Ovary (tissue), 10 donors: ENCODE measurements at places on chromosomes 2 and 18.

DNA sequence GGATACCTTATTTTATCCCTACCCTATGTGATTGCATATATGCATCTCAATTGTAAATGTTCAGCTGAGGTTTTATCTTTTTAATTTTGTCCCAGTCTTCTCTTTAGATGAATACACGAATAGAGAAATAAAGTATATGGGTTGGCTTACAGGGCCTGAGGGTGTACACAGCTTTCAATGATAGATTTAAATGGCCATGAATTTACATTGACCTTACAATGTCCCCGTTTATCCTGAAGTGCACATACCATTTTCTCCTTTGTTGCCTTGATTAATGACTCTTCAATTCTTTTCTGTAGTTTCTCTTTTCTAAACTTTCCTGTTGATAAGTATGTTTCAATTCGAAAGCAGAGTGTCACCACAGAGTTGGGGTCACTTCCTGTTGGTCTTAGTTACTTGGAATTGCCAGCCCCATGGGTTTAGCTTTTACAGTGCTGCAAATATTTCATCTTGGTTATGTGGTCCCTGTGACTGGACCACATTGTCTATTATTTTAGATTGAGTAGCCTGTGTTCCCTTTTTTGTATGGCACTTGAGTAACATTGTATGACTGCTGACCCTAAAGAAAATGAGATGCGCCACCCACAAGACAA is 1616.3 kb upstream of the ACVR2A start:
- H3K27me3 ChIP-seq: no peaks in the 10 kb centered on the region
- no peaks in the 10 kb centered on the region for H3K36me3 ChIP-seq
- DNase-seq: no peak
- H3K4me1 ChIP-seq: peaks cover 2% of the 10 kb centered on the region

GRCh38 chr18:36812678-36813077 is 16.1 kb downstream of the TPGS2 start:
- H3K36me3 ChIP-seq: no peaks in the 10 kb centered on the region
- no peak overlapping the region for H3K4me3 ChIP-seq
- H3K4me1 ChIP-seq: peaks cover 7% of the 10 kb centered on the region
- H3K27me3 ChIP-seq: no peaks in the 10 kb centered on the region
- H3K27ac ChIP-seq: peak overlapping the region; percentile 9

DNA sequence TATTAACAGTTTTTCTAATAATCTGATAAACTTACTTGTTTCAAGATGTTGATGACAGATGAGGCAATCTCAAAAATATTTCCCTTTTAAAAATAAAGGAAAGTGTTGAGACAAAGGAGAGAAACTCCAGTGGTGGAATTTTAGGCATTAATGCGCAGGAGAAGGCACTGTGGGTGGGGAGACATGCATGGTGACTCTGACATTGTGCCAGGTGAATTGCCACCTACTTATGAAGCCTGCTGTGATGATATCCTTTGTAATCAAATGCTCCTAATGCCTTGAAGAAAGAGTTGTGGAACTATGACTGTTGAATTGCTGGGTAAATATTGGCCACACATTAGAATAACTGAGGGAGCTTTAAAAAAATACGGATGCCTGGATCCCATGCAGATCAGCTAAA is 101.4 kb downstream of the PLA2R1 start:
- H3K4me1 ChIP-seq: no peaks in the 10 kb centered on the region
- H3K27ac ChIP-seq: no peak overlapping the region
- DNase-seq: no peak
- H3K36me3 ChIP-seq: no peaks in the 10 kb centered on the region
- H3K27me3 ChIP-seq: no peaks in the 10 kb centered on the region
- H3K4me3 ChIP-seq: no peak overlapping the region

DNA sequence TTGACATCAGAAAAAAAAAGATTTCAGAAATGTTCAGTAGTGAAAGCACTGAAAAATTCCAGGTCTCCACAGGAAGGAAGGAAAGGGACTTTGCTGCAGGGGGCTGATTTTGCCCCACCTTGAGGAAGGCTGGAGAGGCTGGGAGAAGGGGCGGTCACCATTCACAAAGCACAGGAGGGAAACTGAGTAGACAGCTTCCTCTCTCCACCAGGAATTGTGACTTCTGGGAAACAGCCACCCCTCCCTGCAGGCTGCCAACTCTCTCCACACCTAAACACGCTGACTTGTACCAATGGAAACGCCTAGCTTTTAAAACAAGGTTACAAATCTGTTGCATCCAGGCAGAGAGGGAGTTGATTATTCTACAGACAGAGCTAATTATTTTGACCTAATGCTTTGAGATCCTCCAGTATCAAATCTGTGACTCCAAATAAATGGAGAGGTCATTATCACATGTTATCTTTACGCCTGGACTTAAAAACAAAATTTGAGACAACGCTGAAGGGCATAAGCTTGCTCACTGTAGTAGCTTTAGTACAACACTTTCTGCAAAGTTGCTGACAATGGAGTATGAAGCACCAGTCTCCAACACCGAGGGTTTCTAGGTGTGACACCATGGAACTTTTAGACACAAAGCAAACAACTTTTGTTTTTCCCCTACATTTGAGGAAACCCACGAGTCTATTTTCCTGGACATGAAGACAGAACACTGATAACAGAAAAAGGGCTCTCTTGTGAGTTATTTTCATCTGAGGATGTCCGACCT is 42.7 kb downstream of the EPHA4 start:
- H3K27me3 ChIP-seq: no peaks in the 10 kb centered on the region
- no peak overlapping the region for H3K27ac ChIP-seq
- H3K4me3 ChIP-seq: no peak overlapping the region
- H3K4me1 ChIP-seq: peaks cover 13% of the 10 kb centered on the region
- DNase-seq: no peak

DNA sequence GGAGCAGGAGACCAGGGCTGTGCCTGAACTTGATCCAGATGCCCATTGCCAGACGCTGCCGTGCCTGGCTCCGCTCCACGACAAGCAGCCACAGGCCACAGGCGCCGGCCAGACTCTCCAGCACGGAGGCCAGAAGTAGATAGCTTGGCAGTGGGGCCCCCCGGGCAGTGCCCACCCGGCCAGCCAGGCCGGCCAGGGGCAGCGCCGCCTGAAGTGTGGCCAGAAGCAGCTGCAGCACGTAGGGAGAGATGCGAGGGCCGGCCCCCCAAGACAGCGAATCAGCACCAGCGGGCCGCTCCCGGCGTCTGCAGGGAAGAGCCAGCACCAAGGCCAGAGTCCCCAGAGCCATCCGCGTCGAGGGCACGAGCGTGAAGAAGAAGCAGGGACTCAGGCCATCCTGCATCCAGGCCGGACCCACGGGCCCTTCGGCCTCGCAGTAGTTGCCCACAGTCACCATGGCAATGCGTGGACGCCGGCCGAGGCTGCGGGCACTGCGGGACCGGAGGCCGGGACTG is 484 bp downstream of the ABCB6 start:
- DNase-seq: peak; percentile 78
- peak overlapping the region; percentile 53 for H3K4me3 ChIP-seq
- H3K4me1 ChIP-seq: peaks cover 2% of the 10 kb centered on the region
- no peaks in the 10 kb centered on the region for H3K36me3 ChIP-seq

DNA sequence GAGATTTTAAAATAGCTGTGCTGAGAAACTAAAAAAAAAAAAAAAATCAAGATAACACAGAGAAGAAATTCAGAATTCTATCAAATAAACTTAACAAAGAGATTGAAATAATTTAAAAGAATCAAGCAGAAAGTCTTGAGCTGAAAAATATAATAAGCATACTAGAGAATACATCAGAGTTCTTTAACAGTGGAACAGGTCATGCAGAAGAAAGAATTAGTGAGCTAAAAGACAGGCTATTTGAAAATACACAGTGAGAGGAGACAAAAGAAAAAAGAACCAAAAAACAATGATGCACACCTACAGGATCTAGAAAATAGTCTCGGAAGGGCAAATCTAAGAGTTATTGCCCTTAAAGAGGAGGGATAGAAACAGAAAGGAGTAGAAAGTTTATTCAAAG is 548.1 kb downstream of the ADCYAP1 start:
- no peaks in the 10 kb centered on the region for H3K4me1 ChIP-seq
- no peak overlapping the region for H3K4me3 ChIP-seq
- H3K27me3 ChIP-seq: no peaks in the 10 kb centered on the region
- no peaks in the 10 kb centered on the region for H3K36me3 ChIP-seq
- H3K27ac ChIP-seq: no peak overlapping the region
- no peak for DNase-seq

GRCh38 chr2:165239230-165239629 is at the start of gene SCN2A:
SCN2A (plus strand) TSS chr2:165239414; CDS start chr2:165295824, 56,410 bp downstream.
- no peak within 1 kb of the TSS for H3K27ac ChIP-seq
- H3K27me3 ChIP-seq: no peaks in the 10 kb centered on the region
- DNase-seq: no peak
- H3K36me3 ChIP-seq: no peaks in the 10 kb centered on the region
- H3K4me1 ChIP-seq: no peaks in the 10 kb centered on the region

DNA sequence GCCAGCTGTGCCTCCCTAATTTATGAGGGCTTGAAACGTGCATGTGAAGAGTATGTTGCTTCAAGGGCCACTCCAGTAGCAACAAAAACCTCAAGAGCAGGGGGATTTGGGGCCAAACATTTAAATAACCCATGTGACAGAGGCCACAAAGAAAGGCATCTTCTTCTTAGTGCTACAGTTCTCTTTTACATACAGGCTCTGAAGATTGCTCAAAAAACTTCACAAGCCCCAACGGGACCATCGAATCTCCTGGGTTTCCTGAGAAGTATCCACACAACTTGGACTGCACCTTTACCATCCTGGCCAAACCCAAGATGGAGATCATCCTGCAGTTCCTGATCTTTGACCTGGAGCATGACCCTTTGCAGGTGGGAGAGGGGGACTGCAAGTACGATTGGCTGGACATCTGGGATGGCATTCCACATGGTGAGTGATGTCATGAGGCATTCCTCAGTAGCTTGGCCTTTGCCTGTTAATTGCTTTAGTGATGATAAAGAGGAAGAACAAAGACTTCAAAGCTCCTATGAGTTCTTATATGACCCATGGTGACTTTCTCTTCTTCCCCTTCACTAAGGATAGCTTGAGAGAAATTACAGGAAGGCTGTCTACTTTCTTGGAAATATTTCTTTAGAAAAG is 40.1 kb downstream of the NRP2 start:
- no peaks in the 10 kb centered on the region for H3K36me3 ChIP-seq
- no peaks in the 10 kb centered on the region for H3K27me3 ChIP-seq
- no peak overlapping the region for H3K4me3 ChIP-seq
- no peak overlapping the region for H3K27ac ChIP-seq
- peaks cover 7% of the 10 kb centered on the region for H3K4me1 ChIP-seq

DNA sequence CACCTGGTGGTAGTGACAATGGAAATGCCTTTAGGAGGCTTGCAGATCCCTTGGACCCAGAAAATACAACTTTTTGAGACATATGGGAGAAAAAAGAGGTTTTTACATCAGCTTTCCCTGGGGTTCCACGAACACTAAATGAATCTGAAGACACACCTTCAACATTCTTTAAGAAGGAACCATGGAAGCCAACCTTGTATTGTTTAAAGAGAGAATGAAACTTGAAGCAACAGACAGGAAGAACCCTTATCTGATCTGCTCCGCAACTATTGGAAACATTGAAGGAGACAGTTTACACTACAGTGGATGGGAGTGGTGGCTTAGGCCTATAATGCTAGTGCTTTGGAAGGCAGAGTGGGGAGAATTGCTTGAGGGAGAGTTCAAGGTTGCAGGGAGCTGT is 190.4 kb downstream of the LAMA1 start:
- no peaks in the 10 kb centered on the region for H3K27me3 ChIP-seq

DNA sequence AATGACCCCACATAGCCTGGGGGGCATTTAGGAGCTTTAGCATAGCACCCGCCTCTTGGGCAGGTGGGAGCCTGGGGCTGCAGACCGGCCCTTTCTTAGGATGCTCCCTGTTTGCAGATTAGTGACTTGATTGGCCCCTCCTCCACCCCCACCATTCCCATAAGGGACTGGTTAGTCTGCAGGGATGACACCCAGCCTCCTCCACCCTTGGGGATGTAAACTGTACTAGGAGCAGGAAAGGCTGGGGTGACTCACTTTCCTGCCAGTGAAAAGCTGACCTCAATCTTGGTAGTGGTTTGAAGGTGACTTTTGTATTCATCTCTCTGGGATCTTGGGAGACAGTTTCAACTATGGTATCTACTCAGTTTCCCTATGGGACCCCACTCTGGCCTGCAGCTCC is 24.2 kb downstream of the CTIF start:
- no peak overlapping the region for H3K4me3 ChIP-seq
- no peak for DNase-seq
- H3K27ac ChIP-seq: no peak overlapping the region
- peaks cover 9% of the 10 kb centered on the region for H3K4me1 ChIP-seq
- no peaks in the 10 kb centered on the region for H3K36me3 ChIP-seq
- H3K27me3 ChIP-seq: no peaks in the 10 kb centered on the region

DNA sequence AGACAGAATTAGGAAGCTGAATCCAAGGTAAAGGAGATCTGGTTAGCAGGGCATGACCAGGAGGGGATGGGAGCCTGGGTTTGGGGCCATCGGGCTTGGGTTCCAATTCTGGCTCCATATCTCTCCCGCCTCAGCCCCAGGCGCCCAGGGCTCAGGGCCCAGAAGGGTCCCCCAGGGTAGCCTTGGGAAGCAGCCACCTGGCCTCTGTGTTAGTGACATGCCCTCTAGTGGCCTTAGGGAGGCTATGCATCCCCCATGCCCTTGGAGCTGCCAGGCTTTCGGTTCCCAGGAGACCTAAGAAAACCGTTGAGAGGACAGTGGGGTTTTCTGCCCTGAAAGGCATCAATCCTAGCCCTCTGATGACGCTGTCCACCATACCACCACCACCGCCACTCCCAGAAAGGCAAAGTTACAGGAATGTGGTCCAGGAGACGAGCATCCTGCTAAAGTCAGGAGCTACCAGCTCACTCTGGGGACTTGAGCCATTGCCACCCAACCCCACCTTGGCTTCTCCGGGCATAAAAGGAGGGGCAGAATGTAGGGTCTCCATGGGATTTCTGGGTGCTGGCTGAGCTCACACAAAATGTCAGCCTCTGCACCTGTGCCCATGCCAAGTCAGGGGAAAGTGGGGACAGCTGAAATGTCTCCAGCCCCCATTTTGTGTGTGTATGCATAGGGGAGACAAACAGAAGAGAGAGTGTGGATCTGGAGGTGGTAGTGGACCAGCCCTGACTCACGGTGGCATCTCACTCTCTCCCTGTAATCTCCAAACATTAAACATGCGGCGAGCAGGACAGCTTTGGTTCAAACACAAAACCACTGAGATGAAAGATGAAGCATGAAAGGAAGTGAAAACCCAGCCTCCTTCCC is 56.5 kb downstream of the EMX1 start:
- no peak for DNase-seq
- H3K36me3 ChIP-seq: no peaks in the 10 kb centered on the region
- H3K27me3 ChIP-seq: no peaks in the 10 kb centered on the region
- no peaks in the 10 kb centered on the region for H3K4me1 ChIP-seq
- no peak overlapping the region for H3K27ac ChIP-seq

DNA sequence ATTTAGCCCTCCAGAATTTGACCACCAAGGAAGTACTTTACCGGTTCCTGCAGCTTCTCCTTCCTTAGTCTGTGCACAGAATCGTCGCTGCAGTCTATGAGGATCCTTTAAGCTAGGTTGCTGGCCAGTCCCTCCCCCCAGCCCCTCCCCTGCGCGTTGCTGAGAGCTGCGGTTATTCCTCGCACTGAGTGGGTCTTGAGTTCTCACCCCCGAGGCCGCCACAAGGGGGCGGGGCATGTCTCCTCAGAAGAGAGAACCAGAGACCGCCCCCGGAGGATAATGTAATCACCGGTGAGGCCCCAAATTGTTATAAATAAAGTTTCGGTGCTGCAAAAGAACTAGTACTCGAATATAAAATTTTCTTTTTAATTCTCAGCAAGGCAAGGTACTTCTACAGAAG is 1184.9 kb upstream of the CDH2 start:
- H3K4me3 ChIP-seq: no peak overlapping the region
- H3K27ac ChIP-seq: no peak overlapping the region
- H3K36me3 ChIP-seq: no peaks in the 10 kb centered on the region
- no peaks in the 10 kb centered on the region for H3K27me3 ChIP-seq

GRCh38 chr2:150997702-150998440 is 263.8 kb downstream of the RBM43 start:
- no peaks in the 10 kb centered on the region for H3K4me1 ChIP-seq
- H3K27ac ChIP-seq: no peak overlapping the region
- no peaks in the 10 kb centered on the region for H3K27me3 ChIP-seq
- H3K36me3 ChIP-seq: no peaks in the 10 kb centered on the region
- H3K4me3 ChIP-seq: no peak overlapping the region
